ENCODE measurements at places on chromosomes 1 and 21.

DNA sequence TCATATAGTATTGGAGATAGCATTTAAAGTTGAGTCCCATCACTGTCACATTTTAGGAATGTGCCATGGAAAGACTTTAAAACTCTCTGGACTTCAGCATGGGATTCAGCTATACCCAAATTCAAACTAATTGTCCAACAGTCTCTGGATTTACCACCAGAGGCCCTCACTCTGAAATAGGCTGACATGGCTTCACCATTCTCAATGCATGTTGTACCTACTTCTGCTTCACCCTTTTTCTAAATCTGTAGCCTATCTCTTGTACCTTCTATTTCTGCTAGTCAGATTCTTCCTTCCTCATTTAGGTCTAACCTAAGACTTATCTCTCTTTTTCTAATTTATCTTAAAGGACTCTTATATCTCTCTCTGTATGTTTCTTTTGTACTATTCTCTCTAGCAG lies 512.7 kb upstream of the ZRANB2 start:
- no peak for DNase-seq

DNA sequence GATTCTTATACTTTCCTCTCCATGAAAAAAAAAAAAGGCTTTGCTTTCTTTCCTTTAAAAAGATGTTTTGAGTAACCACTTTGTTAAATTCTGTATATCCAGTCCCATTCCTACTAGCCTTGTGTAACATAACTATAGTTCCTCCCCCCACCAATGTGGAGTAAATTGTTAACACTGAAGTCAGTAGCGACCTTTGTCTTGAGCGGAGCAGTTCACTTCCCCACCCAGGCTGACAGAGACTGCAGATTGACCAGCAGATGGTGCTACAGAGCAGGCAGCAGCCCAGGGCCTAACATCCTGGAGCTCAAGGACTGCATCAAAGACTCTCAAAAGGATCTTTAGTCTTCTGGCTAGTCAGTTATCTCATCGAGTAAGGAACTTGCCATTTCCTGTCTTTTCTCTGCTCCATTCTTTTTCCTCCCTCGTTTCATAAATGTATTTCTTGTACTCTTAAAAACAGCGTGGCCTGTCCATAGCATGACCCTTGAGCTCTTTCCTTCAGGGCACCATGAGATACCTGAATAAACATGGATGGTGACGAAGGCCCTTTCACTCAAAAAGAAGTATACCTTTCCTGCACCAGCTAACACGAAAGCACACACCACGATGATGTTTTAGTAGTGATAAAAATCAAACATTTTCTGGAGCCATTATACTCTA lies 503.5 kb upstream of the PKN2 start:
- peak; percentile 64 for DNase-seq

DNA sequence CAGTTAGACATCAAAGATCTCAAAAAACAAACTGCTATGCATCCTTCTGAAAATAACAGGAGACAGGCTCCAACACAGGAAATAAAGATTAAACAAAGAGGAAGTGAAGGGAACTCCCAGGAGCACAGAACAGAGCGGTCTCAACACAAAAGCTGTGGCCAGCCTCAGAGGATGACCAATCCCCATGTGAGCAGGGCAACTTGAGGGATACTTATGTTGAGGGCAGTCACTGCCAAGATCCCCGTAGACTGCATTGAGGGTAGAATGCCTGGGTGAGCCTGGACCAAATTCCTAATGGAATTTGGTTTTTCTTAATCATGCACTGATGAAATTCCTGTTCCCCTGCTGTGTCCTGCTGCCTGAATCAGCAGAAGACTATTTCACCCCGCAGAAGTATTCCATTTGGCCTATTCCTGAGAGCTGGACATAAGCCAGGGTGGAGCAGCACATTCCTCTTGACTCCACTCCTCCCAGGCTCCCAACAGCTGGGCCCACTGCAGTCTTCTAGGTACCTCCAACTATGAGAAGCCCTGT lies 49.0 kb downstream of the JAK1 start:
- peak; percentile 87 for DNase-seq

DNA sequence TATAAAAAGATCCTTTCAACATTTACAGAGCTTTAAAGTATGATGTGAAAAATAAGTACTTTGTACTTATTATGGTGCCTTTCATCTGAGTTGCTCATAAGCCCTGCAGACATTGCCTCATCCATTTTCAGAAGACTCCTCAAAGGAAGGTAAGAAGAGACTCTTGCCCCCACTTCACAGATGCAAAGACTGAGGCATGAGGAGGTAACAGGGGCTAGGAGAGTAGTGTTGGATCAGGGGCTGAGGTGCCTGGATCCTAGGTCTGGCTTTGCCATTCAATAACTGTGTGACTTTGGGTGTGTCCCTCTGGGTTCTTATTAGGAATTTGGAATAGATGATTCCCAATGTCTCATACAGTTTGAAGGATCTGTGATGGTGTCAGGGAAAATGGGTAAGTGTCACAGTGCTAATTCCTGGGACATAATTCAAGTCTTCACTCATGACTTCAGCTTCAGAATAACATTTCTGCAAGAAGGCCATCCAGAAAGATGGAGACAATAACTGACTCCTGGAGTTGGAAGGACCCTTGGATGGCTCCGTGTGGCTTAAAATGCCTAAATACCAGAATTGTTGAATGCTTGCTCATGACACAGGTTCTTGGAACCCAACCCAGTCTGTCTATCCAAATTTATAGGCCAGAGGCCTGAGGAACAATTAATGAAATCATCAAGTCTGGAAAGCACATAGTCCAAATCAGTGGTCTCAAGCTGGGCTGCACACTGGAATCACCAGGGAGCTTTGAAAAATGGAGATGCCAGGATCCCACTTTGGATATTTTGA lies 93.1 kb upstream of the RUNX1 start:
- DNase-seq = no peak

DNA sequence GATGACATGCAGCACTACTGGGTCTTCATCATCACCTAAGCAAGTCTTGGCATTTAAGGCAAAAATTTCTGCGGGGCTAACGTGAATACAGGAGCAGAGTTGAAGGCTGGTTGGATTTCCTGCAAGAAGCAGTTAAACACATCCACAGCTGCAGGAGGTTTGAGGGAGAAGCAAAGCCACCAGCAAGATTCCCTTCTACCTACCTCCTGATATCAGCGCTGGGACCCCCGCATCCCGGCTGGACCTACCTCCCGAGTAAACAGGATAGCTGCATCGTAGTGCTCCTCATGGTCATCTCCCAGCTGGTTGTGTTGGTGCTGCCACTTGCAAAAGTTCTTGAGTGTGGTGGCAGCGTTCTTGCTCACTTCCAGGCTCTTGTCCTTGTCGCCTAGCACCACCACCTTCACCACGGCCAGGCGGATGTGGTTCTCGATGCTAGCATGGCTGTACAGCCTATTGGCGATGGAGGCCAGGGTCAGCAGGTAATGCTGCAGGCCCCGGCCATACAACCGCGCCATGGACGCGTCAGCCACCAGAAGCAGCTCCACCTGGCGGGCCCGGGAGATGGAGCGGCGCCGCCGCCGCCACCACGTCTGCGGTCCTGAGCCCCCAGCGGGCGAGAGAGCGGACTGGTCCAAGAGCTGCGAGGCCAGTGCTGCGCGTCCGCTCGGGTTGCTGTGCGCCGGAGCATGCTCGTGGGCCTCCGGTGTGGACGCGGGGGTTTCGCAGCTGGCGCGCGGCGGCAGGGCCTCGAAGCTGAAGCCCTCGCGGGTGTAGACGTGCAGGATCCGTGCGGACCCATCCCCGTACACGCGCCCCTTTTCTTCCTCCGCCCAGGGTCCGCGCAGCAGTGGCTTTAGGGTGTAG lies 1.6 kb downstream of the ADAMTS5 start:
- DNase-seq = no peak

Measured in right atrium auricular region (tissue), 2 donors.